ENCODE measurements at places on chromosomes 12 and 14.

- DNase-seq: no peak
These were observed 23.3 kb downstream of the TMEM63C start for GRCh38 chr14:77204907-77205306.

DNA sequence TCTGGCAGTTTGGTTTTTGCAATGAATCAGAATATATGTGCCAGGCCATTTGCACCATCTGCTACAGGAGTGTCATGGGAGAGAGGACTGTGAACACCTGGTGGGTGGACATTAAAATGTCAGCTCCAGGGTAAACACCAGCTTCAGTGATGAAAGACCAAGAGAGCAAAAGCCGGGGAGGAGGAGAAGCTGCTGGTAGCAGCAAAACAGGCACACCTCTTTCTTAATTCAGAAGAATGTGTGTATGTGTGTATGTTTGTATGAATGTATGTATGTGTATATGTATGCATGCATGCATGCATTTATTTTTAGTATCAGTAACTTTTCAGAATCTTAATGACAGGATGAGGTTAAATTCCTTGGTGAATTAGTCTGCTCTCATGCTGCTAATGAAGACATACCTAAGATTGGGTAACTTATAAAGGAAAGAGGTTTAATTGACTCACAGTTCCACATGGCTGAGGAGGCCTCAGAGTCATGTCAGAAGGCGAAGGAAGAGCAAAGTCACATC is 357.4 kb upstream of the PRICKLE1 start:
- DNase-seq: no peak

DNA sequence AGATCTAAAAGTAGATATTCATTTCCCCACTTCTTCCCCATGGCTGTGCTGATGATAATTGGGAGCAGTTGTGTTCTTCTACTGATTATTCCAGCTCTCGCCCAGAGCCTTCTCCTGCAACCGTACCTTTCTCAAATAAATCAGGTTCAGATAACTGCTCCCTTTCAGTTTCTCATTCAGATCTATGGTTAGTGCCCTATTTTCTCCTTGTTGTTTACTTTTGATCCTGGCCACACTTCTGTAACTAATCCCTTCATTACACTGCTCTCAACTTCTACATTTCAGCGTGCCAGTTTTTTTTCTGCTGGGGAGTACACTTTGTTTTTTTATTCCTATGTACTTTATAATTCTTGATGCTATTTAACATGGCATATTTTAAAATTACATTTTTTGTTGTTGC is 2.8 kb upstream of the STRAP start:
- DNase-seq: no peak

GRCh38 chr14:57796556-57796955 is 69.3 kb downstream of the SLC35F4 start:
- DNase-seq: no peak

- DNase-seq: no peak
These were observed 14.9 kb downstream of the VRK1 start for GRCh38 chr14:96811985-96812667.

DNA sequence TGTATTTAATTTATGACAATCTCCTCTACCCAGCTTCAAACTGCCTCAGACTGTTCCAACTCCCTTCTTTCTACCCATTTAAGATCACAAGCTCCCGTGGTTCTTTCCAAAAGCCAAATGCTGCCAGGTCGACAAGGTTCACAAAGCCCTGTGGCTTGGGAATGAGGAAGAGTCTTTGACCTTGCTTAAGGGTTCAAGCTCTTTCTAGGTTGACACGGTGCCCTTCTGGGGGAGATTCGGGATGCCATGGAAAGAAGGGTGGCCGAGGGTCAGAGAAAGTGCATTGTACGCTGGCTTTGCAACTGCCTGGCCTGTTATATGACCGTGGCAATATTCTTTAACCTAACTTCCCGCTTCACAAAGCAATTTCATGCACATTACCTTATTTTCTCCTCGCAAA is 239.3 kb downstream of the ANO2 start:
- no peak for DNase-seq

DNA sequence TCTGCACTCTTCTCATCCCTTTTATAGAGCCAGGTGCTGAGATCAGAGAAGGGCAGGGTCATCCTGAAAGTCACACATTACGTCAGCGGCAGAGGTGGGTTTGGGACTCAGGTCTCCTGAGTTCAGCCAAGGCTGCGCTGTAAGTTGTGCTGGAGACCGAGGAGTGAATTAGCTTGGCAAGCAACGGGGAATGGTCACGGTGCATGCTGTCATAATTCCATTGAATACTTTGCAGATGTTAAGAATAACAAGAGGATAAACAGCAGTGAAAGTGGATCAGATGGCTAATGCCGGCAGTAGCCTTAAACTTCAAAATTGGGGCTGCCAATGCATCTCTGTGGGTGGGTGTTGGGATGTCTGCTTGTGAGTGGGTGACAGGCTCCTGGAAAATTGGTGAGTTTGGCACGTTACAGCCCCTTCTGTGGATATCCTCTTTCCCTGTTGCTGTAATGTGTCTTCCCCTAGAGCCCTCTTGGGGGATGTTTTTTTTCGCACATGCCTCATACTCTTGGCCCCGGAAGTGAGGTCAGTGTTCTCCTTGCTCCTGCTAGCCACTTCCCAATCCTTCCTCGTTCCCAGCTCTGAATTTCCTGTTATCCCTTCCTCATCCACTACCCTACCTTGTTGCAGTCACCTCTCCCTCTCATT is 287.1 kb upstream of the SRRM4 start:
- DNase-seq: no peak

DNA sequence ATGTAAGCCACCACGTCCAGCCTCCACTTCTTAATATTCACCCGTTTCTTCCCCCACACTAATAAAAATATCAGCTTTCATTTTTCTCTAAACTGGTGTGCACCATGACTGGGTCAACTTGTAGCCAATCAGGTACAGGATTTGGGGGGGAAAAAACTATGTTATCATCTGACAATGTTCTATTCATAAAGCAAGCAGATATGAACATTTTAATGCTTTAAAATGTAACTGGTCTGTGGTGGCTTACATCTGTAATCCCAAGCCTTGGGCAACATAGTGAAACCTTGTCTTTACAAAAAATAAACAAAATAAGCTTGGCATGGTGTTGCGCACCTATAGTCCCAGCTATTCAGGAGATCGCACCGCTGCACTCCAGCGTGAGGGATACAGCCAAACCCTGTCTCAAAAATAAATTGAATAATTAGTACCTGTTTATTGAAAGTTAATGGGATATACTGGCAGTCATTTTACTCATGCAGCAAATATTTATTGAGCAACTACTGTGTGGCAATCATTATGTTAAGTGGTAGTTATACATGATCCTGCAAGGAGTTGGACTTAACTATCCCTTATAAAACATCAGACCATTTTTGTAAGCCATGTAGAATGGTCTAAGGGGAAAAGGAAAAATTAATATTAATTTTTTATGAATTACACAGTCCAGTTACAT is 15.3 kb upstream of the ITPR2 start:
- DNase-seq: no peak

- no peak for DNase-seq
These were observed 5.6 kb upstream of the HEBP1 start for GRCh38 chr12:13005649-13006048.

- DNase-seq: no peak
These were observed 33.0 kb downstream of the KLHL28 start for GRCh38 chr14:44928793-44929192.

DNA sequence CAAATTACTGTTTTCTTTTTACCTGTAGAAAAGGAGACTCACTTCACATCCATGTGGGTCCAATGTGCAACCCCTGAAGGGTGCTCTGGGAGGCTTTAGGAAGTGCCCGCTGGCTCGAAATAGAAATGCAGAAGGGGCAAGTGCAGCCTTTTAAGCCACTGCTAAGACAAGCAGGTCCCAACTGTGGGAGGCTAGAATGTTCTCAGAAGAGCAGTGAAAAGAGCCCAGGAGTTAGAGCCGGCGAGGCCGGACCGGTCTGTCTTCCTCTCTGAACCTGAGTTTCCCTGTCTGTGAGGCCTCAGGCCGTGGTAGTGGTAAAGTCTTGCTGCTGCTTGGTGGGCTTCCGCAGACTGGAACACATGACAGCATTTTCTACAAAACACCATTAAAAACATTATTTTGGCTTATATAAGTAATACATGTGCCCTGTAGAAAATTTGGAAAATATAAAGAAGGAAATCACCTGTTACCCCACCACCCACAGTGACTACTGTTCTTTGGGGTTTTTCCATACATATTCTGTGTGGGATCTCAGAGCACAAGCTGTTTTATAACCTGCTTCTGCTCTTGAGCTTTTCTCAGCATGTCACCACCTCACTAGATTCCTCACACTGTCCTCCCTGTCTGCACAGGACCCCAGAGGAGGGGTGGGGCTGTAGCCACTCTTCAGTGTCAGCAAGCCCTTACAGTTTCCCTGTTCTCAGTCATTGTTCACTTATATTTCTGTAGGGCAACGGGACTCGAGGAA is 6.0 kb downstream of the CKB start:
- DNase-seq: no peak

DNA sequence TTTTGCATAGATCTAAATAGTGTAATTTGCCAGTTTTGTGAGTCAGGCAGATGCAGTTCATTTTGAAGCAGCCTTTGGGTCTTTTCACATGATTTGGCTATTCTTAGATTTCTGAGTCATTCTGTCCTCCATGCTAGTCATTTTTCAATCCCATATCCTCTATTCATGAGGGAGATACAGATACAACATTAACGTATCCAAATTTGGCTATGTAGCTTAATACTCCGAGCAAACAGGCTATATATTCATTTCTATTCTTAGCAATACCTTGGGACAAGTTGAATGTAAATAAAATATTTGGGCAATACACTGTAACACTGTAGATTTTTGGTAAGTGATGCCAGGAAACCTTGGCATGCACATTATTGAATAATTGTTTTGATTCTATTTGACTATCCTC is 270.7 kb upstream of the PDE3A start:
- DNase-seq: no peak

GRCh38 chr12:29771786-29772185 is 12.0 kb downstream of the TMTC1 start:
- no peak for DNase-seq

- peak; percentile 14 for DNase-seq
These were observed 1.0 kb upstream of the CLIP1 start for GRCh38 chr12:122423258-122424165.

- DNase-seq: no peak
These were observed 120.5 kb downstream of the TMX1 start for GRCh38 chr14:51360592-51360991.

GRCh38 chr12:24931666-24932405 is 17.1 kb downstream of the BCAT1 start:
- peak; percentile 64 for DNase-seq

DNA sequence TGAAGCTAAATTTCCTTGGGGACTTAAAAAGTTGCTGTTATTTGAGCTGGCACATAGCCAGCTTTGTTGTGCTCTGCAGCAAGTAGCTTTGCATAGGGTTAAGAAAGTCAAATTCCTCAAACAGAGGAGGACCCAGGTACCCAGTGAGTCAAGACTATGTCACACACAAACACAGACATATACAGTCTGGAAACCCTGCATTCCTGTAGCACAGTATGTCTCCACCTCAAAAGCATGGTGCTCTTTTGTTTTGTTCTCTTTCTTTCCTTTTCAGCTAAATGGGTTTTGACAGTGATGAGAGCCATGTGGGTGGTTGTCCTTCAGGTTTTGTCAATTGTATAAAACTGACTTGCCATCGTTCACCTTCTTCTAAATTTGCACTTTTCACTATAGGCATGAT is 179.6 kb upstream of the DIO2 start:
- DNase-seq: no peak

DNA sequence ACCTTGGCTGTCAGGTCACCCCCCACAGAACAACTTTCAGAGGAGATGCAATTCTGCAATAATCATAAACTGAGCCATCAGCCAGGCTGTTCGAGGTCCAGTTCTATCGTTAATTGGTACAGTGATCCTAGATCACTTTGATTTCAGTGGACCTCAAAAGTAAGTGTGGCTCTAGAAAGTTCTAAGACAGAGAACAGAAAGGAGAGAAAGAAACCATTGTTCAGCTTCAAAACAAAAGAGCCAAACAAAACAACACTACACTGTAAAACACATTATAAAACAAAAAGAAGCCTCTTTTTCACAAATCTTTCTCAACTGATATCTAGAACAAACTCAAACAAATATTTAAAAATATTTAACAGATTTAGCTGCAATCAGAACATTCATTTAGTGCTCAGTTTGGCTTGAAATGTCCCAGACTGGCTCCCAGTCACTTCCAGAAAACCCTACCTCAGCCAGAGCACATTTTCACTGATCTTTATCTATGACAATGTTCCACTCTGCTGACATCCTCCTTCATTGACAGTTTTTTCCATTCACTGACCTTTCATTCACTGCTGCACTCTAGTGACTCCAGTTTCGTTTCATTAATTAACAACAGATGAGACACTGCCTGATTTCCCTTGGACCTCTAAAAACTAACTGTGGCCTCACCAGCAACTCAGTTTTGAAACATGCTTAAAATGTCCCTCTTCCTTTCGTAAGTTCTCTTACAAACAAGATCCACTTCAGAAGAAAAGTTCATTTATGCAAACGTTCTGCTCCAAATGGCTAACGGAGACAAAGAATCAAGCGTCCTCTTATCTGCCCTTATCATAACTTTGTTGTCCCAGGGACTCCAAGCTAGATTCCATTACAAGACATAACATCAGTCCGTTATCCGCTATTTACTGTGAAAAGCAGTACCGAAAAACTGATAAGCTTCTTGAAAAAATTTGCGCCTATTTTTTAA is 56.8 kb downstream of the DUSP16 start:
- no peak for DNase-seq

GRCh38 chr12:91414636-91415035 is 232.0 kb upstream of the DCN start:
- no peak for DNase-seq

DNA sequence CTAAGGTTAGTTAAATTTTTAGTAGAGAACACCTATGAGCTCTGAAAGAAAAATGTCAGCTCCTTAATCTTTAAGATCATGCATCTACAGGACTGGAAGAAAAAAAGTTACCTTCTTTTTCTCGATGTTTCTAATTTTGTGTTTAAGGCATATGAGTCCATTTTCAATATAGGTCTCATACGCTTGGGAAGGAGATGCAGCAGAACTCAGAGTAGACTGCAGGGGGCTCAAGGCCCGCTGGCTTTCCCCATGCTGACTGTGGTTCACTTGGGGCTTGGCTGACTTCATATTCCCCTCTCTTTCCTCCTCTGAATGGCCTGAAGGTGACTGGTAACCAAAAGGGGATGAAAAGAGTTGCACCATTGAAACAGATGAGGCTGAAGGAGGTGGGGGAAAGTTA is 1.5 kb downstream of the CAPRIN2 start:
- peak; percentile 17 for DNase-seq

DNA sequence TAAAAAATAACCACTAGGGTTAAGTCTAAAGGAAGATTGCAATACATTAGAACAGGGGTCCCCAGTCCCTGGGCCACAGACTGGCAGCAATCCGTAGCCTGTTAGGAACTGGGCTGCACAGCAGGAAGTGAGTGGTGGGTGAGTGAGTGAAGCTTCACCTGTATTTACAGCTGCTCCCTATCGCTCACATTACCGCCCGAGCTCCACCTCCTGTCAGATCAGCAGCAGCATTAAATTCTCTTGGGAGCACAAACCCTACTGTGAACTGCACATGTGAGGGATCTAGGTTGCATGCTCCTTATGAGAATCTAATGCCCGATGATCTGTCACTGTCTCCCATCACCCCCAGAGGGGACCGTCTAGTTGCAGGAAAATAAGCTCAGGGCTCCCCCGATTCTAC is 15.5 kb downstream of the ADGRD1 start:
- no peak for DNase-seq

GRCh38 chr12:43318021-43318420 is 234.0 kb downstream of the ADAMTS20 start:
- DNase-seq: no peak

- DNase-seq: no peak
These were observed 477.5 kb upstream of the CCDC196 start for GRCh38 chr14:66008631-66009030.

- no peak for DNase-seq
These were observed 41.6 kb upstream of the LRIG3 start for GRCh38 chr12:58961906-58962305.
